ENCODE measurements at places on chromosomes 6 and 20. TPM values are rescaled to one million over a fixed set of nuclear protein-coding genes. Genes with fewer than 3 reads are reported as not detected.

FABP7 gene
- total RNA-seq, result not detected

GRCh38 chr6:73719046-73719445, 23.0 kb downstream of the CD109 start:
- no peak for DNase-seq

GRCh38 chr6:30769088-30769852, 24.9 kb upstream of the IER3 start:
- DNase-seq, result peak; percentile 71

PAK5 gene
- not detected for total RNA-seq

DNA sequence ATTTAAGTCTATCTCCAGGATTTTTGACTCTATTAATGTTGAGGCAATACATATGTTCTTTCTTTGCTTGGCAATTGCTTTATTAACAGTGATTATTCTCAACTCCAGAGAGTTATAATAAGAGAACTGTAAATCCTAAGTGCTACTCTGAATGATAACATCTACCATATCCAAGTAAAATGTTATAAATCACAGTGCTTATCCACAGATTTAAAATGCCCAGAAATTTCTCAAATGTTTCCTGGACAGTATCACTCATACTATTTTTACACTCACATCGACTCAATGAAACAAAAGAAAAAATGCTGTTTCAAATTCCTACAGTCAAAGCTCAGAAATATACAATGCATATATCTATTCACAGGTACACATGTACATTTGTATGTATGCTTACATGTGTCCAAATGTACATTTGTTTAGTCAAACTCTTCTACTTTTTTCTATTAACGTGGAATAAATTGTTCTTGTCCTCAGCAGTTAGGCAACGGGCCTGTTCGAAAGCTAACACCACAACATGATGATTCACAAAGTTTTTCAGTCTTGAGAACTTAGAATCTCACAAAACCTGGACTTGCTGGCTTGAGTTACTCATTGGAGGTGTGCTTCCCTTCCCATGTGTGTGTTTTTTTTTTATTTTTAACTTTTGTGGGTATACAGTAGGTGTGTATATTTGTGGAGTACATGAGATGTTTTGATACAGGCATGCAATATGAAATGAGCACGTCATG, 193.0 kb downstream of the GJA10 start:
- DNase-seq, result no peak

FOXF2 gene
- total RNA-seq, result 3.0 TPM

KCNB1 gene
- 0.24 TPM for total RNA-seq

NHSL1 gene
- 125 TPM for total RNA-seq

- no peak for DNase-seq
Observed at GRCh38 chr6:29769336-29769735, 46.1 kb downstream of the HLA-F start.

DNA sequence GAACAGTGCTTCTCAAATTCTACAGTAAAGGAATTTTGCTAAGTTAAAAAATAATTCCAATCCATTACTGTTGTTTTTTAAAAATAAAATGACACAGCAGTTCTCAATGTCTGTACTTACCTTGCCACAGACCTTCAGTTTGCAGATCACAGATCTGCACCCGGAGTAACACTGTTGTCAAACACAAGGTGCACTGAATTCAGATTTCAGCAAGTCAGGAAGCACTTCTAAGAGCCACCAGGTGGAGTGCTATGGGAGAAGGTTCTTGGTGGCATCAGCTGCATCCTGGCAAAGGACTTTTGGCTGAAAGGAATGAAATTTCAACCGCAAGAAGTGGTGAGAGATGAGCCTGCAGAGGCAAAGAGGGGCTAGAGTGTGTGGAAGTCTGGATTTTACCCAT, 17.4 kb downstream of the RSPH4A start:
- no peak for DNase-seq
